Body of pancreas (tissue), 4 donors: ENCODE measurements at places on chromosomes 13 and 19. TPM values are rescaled to one million over a fixed set of nuclear protein-coding genes. Genes with fewer than 3 reads are reported as not detected.

DUXA gene
- total RNA-seq: not detected

ZNF582 gene
- 2.0 TPM for total RNA-seq

TOMM40 gene
- total RNA-seq: 19.7 TPM

ANKLE1 gene
- total RNA-seq: 0.33 TPM

SERTAD1 gene
- 6.9 TPM for total RNA-seq

ANGPTL4 gene
- total RNA-seq: 68.7 TPM

ZSCAN5C gene
- not detected for total RNA-seq

CYP2A7 gene
- total RNA-seq: not detected

FLT1 gene
- total RNA-seq: 15.3 TPM

TUBB4A gene
- total RNA-seq: 3.4 TPM

LIM2 gene
- total RNA-seq: not detected

PRTN3 gene
- not detected for total RNA-seq

BORA gene
- total RNA-seq: 0.99 TPM

RNF113B gene
- total RNA-seq: not detected

FUT6 gene
- total RNA-seq: 12.2 TPM

TEX29 gene
- total RNA-seq: not detected

CD209 gene
- total RNA-seq: 1.6 TPM

SIGLEC10 gene
- 3.9 TPM for total RNA-seq

LYPD5 gene
- total RNA-seq: not detected

ZNF570 gene
- total RNA-seq: 0.99 TPM

PRR36 gene
- total RNA-seq: 12.9 TPM

KANK3 gene
- total RNA-seq: 25.7 TPM

DPRX gene
- not detected for total RNA-seq

KLHL1 gene
- not detected for total RNA-seq

PLIN5 gene
- 72.9 TPM for total RNA-seq

ACP7 gene
- total RNA-seq: not detected

LILRB2 gene
- total RNA-seq: 0.78 TPM

PCDH9 gene
- 3.6 TPM for total RNA-seq
